Effector memory CD8-positive, alpha-beta T cell (primary cell): ENCODE measurements at places on chromosomes 5 and 9.

GRCh38 chr9:133540698-133541025 is 6.2 kb downstream of the ADAMTSL2 start:
- no peak for DNase-seq

GRCh38 chr9:22189471-22189870 is 180.4 kb upstream of the CDKN2B start:
- no peak for DNase-seq

GRCh38 chr5:90504743-90505142 is 24.6 kb downstream of the LYSMD3 start:
- DNase-seq: no peak

DNA sequence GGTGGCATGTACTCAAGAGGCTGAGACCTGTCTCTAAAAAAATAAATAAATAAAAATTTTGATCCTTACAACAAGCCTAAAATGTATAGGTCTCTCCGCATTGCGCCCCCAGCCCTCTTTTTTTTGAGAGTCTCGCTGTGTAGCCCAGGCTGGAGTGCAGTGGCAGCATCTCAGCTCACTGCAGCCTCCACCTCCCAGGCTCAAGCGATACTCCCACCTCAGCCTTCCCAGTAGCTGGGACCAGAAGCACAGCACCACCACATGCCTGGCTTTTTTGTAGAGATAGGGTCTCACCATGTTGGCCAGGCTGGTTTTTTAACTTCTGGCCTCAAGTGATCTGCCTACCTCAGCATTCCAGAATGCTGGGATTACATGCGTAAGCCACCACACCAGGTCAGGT is 2.2 kb upstream of the GARIN3 start:
- no peak for DNase-seq

DNA sequence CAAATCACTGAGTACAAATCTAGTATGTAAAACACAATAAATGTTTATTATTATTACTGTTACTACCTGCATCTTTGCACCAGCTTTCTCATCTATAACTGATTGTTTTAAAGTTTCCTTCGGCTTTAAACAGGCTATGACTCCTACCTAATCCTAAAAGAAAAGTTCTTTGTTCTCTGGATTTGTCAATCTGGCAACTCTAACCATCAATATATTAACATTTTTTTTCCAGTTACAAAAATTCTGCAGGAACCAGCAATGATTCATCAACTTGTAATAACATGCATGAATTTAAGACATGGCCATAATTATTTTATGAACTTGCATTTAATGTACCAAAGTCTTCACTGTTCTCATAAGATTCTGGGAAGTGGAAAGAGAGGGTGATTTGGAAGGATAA is 228.5 kb downstream of the PIK3R1 start:
- no peak for DNase-seq

DNA sequence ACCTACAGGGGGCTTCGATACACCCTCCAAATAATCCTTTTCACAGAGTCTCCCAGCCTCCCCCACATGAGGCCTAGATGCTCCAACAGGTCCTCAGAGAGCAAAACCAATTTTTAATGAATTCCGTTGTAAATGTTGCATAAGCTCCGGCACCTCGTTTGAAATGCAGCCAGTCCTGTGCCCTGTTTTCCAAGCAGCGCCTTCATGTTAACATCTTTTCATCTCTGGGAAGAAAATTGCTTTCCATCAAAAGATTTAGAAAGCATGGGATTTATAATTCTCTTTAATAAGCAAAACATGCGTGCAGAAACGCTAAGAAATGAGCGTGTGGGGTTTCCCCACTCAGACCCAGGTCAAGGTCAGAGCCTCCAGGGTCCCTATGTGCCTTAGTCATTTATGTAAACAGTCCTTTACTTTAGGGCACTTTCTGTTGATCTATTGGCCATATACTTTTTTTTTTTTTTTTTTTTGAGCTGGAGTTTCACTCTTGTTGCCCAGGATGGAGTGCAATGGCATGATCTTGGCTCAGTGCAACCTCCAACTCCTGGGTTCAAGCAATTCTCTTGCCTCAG is 177.5 kb upstream of the S1PR3 start:
- no peak for DNase-seq

DNA sequence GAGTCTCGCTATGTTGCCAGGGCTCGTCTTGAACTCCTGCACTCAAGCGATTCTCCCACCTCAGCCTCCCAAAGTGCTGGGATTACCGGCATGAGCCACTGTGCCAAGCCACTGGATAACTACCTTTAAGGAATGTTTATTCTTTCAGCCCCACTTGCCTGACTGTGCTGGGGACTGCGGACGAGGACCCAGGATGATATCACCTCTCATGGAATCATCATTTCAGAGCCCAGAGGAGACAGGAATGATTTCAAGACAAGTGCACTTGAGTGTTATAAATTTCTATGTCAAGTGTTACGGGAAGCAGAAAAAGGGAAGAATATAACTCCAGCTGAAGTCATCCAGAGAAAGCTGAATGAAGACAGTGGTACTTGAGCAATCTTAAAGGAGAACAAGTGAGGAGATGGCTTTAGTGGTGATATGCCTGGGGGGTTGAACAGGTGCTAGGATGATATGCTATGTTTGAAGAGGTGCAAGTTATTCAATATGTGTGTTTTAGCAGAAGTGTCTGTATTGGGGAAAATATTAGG is 109.3 kb downstream of the DCP2 start:
- no peak for DNase-seq
